G401 (cell line): ENCODE measurements at places on chromosomes 16 and 17. TPM values are rescaled to one million over a fixed set of nuclear protein-coding genes. Genes with fewer than 3 reads are reported as not detected.
A peak's percentile ranks its signal among the peaks of the same experiment; 100 is the strongest.

Gene CCL13
- not detected in 2 replicates for total RNA-seq

GRCh38 chr17:77890771-77891170, 67.7 kb upstream of the TNRC6C start:
- DNase-seq, result no peak

Gene ADAMTS18
- not detected in 2 replicates for total RNA-seq

GRCh38 chr16:48117217-48118105, 38.3 kb downstream of the ABCC12 start:
- no peak for DNase-seq

- DNase-seq, result no peak
Observed at GRCh38 chr16:9362050-9362449, 270.6 kb downstream of the HAPSTR1 start.

Gene SOCS1
- 0.68 and 2.2 TPM in 2 replicates for total RNA-seq

- no peak for DNase-seq
Observed at GRCh38 chr17:2957631-2958286, 105.6 kb downstream of the OR1D5 start.

DNA sequence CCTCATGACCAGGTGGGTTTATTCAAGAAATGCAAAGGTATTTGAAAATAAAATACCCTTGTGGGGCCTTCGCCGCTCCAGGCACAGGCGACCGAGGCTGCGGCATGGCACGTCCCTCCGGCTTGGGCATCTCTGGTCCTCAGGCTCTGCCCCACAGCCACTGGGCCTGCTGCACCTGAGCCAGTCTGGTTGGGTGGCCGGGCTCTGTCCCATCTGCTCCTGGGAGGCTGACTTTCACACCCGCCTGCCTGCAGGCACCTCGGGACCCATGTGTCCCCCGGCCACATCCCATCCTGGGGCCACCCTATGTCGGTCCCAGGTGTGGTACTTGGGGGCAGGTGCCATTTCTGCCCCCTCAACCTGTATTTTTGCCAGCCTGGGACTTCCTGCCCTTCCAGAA, 20.9 kb downstream of the OSBPL7 start:
- no peak for DNase-seq

DNA sequence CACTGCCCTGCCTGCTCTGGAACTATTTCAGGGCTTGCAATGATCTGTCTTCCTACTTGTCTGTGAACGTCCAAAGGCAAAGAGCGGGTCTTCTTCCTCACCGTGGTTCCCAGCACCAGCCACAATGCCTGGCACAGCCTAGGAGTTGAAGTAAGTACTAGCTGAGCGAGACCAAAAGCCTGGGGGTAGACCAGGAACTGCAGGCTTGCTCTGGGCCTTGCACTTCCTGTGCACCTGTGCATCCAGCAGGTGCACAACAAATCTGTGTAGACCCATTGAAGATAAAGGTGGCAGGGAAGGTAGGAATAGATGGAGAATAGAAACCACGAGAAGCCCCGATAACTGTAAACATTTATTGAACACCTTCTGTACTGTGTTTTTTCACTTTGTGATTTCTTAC, 4.6 kb downstream of the FAM171A2 start:
- no peak for DNase-seq

- no peak for DNase-seq
Observed at GRCh38 chr17:40058186-40058784, 4.1 kb upstream of the MED24 start.

- DNase-seq, result no peak
Observed at GRCh38 chr16:9404811-9405210, 313.4 kb downstream of the HAPSTR1 start.

GRCh38 chr16:56763291-56763916, 33.5 kb downstream of the NUP93 start:
- DNase-seq, result no peak

DNA sequence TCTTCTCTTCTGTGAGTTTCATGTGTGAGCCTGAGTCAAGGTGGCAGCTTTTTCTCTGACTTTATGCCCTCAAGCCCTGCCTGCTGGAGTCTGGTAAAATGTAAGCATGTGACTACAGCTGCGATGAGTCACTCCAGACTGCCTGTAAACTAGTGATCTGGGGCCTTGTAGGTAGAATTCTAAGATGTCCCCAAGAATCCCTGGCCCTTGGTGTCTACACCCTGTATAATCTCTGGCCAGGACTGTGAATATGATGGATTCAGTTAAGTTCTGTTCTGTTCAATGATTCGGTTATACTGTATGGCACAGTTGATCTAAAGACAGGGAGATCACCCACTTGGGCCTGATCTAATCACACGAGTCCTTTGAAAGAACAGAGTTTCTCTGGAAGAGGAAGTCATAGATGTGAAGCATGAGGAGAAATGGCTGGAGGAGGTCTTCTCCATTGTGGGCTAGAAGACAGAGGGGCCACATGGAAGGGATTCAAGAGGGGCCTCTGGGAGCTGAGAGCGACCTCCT, 29.8 kb downstream of the PRSS54 start:
- no peak for DNase-seq

Gene OTOP2
- not detected in 2 replicates for total RNA-seq

Gene KRT17
- total RNA-seq, result not detected in 2 replicates

Gene SLC13A5
- not detected in 2 replicates for total RNA-seq

- no peak for DNase-seq
Observed at GRCh38 chr17:49959183-49959935, 9.6 kb upstream of the DLX4 start.

GRCh38 chr17:19686400-19687090, 29.8 kb downstream of the SLC47A2 start:
- no peak for DNase-seq

Gene LRRC75A
- 0.24 and 0.86 TPM in 2 replicates for total RNA-seq

GRCh38 chr16:10965440-10966061, 21.2 kb downstream of the CLEC16A start:
- no peak for DNase-seq

Gene FBXO39
- total RNA-seq, result not detected in 2 replicates

- no peak for DNase-seq
Observed at GRCh38 chr17:19987897-19988296, 10.3 kb upstream of the AKAP10 start.

GRCh38 chr17:74373838-74374606, 6.7 kb downstream of the GPR142 start:
- DNase-seq, result no peak

Gene CHST4
- total RNA-seq, result not detected in 2 replicates

DNA sequence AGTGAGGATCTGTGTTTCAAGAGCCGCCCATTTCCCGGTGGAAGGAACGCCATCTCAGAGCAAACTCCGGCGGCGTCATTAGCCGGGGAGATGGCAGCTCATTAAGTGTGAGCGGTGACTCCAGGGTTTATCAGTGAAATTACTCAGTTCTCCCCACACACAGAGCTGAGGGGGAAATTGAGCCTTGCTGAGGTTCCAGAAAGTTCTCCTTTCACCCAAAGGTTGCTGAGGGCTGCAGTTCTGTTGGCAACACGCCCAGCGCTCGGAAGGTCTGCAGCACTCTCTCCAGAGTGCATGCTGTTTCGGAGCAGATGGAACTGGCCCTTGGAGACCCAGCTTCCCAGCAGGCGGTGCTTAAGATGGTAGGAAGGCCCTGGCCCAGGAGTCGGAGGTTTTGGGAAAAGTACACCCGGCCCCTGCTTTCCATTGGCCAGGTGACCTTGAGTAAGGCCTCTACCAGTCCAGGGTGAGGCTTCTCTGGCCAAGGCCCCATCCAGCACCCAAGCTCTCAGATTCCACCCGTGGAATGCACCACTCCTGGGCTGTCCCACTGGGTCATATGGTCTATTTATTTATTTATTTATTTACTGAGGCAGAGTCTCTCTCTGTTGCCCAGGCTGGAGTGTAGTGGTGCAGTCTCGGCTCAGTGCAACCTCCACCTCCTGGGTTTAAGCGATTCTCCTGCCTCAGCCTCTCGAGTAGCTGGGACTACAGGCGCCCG, 167.7 kb upstream of the CIBAR2 start:
- no peak for DNase-seq

DNA sequence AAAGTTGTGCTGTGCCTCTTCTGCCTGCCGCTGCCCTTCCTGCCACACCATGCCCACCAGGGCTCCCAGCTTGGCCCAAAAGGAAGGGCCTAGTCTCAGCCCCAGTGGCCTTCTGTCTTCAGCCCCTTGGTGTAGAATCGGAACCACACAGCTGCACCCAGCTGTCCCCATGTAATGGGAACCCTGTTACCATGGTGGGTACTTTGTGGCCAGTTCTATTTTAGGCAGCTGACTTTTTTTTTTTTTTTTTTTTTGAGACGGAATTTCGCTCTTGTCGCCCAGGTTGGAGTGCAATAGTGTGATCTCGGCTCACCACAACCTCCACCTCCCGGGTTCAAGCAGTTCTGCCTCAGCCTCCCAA, 163.3 kb upstream of the GSE1 start:
- DNase-seq, result no peak

- no peak for DNase-seq
Observed at GRCh38 chr17:29401258-29401657, 11.1 kb downstream of the TAOK1 start.

GRCh38 chr17:75367312-75367711, 38.2 kb downstream of the GRB2 start:
- DNase-seq, result no peak

GRCh38 chr16:89096768-89097391, 3.2 kb downstream of the ACSF3 start:
- DNase-seq, result no peak

Gene RAB37
- 1.4 and 4.2 TPM in 2 replicates for total RNA-seq

- no peak for DNase-seq
Observed at GRCh38 chr16:53053967-53054669, 673 bp upstream of the CHD9 start.

DNA sequence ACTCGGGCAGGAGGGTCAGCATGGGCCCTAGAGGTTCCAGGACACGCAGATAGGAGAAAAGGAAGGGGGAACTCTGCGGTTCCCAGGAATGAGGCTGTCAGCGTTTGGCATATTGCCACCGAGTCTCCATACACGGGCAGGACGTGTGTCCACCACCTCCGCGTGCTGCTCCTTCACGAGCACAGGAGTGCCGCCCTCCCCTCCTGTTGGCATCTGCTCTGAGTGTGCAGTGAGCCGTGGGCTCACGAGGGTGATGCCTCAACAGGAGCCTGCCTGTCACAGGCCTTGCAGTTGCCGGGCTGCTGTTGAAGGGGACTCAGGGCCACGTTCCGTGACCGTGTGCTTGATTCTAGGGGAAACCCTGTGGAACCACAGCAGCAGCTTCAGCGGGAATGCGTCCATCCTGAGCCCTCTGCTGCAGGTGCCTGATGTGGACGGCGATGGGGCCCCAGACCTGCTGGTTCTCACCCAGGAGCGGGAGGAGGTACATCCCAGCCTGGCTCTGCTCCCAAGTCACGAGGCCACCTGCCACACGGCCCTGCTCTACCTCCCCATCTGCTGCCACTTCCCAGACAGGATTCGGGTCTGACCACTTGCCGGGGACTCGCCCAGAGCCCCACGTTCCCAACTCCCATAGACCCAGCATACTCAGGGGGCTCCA, 14.6 kb downstream of the RGS11 start:
- DNase-seq, result peak; percentile 85

DNA sequence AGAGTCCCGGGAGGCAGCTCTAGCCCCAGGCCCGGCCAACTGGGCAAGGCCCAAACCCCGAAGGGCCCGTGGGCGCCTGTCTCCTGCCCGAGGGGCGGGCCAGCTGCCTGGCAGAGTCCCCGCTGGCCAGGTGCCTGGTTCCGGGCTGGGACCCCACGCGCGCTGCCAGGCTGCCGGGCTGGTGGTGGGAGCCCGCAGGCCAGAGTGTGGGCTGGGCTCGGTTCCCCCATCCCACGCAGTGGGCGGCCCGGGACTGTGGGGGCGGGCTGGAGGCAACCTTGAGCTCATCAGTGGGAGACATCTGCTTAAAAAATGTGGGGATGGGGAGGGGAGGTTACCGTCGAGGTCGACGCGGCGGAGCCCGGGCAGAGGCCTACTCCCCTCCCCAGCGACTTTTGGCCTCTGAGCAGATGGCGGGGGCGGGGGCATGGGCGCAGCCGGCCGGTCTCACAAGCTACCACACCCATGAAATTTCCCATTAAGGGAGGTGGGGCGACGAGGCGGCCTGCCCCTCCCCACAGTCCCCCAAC, 176.4 kb upstream of the GSE1 start:
- no peak for DNase-seq

Gene KRTAP1-1
- not detected in 2 replicates for total RNA-seq

GRCh38 chr16:14399378-14400284, 230.4 kb downstream of the PARN start:
- DNase-seq, result peak; percentile 14

- no peak for DNase-seq
Observed at GRCh38 chr17:3622977-3623594, 13.0 kb downstream of the SHPK start.

- no peak for DNase-seq
Observed at GRCh38 chr17:1604831-1605528, 23.7 kb downstream of the SLC43A2 start.

DNA sequence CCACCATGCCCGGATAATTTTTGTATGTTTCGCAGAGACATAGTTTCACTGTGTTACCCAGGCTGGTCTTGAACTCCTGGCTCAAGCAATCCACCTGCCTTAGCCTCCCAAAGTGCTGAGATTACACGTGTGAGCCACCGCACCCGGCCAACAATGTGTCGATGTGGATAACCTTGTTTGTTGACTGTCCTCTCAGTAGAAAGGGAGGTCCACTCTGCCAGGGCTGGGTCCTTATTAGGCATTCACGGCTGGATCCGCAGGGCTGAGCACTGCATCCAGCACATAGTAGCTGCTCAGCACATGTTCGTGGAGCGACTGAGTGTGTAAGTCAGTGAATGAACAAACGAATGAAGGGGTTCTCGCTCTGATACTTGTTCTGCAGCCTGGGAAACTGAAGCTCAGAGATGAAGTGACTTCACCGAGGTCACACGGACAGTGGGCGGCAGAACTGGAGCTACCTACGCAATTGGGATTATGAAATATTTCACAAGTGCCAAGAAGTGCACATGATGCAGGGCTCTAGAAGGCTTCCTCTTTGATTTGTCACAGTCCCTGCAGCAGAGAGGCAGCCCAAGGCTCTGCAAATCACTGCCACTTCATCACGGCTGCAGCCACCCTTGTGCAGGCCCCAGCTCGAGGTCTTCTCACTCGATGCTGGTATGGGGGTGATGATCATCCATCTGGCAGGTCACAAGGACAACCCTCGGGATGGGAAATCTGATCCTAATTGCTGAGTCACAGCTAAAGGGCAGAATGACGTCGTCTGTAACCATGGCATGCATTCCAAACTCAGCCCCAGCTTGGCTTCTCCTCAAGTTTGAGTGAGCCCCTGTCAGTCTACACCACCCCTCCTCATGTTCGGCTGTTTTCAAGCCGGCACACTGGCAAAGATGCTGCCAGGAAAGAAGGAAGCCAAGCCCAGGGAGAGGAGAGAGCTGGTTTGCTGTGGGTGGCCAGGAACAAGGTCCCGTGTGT, 28.0 kb upstream of the SNN start:
- peak; percentile 61 for DNase-seq

Gene C17orf78
- total RNA-seq, result not detected in 2 replicates

Gene CRYBA1
- 0.43 TPM in 1 of 2 replicates, not detected in the other for total RNA-seq
